ENCODE measurements at places on chromosomes 11 and 22.

DNA sequence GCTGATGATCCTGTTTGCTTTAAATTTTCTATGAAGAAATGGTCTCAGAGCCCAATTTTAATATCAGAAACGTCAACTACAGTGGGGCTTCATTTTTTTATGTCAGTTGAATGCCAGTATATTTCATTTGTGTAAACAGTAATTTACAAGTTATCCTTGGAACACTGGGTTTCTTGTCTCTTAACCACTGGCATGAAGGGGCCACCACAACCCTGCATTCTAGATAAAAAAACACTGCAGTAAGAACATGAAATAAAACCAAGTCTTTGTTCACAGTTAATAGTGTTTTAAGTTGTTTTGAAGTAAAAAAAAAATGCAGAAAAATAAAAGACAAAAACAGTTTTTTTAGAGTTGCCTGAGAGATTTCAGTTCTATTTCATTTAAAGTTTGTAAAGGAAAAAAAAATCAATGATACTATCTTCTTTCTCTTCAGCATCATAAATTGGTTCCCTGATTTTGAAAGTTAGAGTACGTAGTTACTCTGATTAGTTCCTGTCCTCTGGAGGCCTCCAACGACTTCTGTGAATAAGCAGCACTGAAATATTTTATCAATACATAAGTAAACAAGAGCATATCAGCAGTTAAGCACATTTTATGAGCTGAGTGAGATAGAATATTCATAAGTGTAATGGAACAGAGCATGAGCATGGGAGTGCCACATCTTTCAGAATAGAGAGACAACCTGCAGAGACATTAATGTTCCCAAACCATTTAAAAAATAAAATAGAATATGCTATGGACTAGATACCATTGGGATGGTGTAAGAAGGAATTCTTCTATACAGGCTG lies 7.8 kb upstream of the DDI1 start:
- no peak for DNase-seq

GRCh38 chr11:123139206-123139605 lies 55.8 kb downstream of the CLMP start:
- DNase-seq, result no peak

GRCh38 chr11:14746857-14747395 lies 103.3 kb downstream of the PDE3B start:
- no peak for DNase-seq

DNA sequence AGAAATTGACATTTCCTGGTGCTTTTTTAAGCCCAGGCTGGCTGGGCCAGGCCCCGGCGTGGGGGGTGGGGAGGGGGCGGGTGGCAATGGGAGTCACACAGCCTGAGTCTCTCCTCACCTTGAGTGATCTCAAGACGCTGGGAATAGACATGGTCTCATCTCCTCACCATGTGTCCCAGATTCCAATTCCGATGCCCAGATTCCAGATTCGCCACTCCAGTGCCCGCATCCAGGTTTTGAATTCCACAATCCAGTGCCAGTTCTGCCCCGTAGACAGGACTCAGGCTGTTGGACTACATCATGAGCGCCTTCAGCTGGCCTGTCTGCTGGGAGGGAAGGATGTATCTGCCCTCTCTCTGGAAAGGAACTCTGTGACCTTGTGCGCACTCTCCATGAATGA lies 19.1 kb downstream of the KCNC1 start:
- no peak for DNase-seq

- no peak for DNase-seq
Observed at GRCh38 chr22:23227380-23227779, 47.1 kb downstream of the BCR start.

DNA sequence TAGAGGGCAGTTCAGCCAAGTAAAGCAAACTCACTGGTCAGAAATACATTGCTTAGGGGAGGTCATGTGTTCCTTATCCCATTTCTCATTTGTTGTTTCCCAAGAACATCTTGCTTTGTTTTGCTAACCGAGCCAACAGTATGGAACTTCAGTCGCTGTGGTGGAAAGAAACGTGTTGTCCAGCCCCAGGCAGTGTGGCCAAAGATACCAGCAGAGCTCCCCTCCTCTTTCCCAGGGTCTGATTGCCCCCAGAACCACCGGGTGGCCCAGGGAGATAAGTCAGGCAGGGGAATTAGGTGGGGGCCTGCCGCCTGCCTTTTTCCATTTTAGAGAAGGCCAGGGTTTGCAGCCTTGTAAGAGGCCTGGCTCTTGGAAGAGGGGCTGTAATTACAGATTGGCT lies 98.7 kb upstream of the CRYBB3 start:
- no peak for DNase-seq

GRCh38 chr22:35582218-35582860 lies 34.8 kb downstream of the MB start:
- no peak for DNase-seq
